Mesenchymal stem cell (in vitro differentiated cells and primary cell): ENCODE measurements at places on chromosomes 4 and X.

DNA sequence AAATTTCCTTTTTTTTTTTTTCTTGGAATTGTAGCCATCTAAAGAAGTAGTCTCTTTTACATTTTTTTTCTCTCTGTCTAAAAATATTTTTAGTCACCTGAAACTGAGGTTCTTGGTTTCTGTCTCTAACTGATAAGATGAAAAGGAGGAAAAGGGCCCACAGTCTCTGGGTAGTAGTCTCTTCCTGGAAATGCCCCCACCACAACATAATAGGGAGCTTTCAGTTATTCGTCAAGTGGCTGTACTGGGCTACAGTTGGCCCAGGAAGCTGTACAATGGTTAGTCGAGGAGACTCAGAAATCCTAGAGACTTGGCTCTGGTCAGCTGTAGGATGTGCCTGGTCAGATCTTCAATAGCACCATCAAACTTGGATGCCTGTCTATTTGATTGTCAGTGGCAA is 163.4 kb downstream of the ACTRT1 start:
- no peak for DNase-seq
- H3K27ac ChIP-seq = no peak overlapping the region
- H3K4me3 ChIP-seq = no peak overlapping the region
- no peaks in the 10 kb centered on the region for H3K4me1 ChIP-seq
- no peaks in the 10 kb centered on the region for H3K27me3 ChIP-seq
- no peaks in the 10 kb centered on the region for H3K36me3 ChIP-seq

DNA sequence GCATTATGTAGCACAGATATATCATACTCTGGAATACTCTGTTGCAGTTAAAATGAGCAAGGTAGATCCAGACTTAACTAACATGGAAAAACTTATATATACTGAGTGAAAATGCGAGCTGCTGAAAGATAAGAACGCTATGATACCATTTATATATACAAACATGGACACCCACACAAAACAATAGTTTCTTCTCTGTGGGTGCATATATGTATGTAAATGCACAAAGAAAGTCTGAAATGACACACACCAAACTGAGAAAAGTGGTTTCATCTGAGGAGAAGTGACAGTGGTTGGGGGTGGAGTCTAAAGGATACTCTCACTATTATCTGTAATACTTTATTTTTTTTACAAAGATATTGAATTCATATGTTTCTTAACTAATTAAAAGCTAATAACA is 12.2 kb upstream of the FGF2 start:
- DNase-seq = no peak
- H3K4me1 ChIP-seq = no peaks in the 10 kb centered on the region
- H3K27me3 ChIP-seq = no peaks in the 10 kb centered on the region

DNA sequence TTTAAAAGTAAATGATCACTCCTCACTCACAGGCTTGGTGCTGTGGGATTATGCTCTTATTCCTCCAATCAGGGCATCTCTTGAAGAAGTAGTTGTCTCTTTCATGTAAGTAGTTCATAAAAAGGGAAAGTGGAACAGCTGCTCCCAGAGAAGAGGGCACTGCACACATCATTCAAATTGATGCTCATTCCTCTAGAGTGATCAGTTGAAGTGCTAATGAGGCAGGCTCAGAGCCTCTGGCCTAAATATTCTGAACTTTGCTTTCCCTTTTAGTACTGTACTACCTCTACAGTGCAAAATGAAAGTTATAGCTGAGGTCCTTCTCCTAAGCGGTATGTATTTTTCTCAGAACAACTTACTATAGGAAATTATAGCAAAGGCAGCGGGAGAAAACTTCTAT is 1453.1 kb downstream of the ARAP2 start:
- no peaks in the 10 kb centered on the region for H3K4me1 ChIP-seq
- no peak for DNase-seq
- no peak overlapping the region for H3K27ac ChIP-seq
- no peak overlapping the region for H3K4me3 ChIP-seq

GRCh38 chr4:153643406-153644383 is 40.4 kb upstream of the TLR2 start:
- DNase-seq = peak; percentile 47
- H3K4me1 ChIP-seq = no peaks in the 10 kb centered on the region

- no peaks in the 10 kb centered on the region for H3K27me3 ChIP-seq
- no peaks in the 10 kb centered on the region for H3K4me1 ChIP-seq
- DNase-seq = peak; percentile 86
- no peak overlapping the region for H3K4me3 ChIP-seq
These were observed 168.7 kb downstream of the SCFD2 start for GRCh38 chr4:53196882-53197771.

DNA sequence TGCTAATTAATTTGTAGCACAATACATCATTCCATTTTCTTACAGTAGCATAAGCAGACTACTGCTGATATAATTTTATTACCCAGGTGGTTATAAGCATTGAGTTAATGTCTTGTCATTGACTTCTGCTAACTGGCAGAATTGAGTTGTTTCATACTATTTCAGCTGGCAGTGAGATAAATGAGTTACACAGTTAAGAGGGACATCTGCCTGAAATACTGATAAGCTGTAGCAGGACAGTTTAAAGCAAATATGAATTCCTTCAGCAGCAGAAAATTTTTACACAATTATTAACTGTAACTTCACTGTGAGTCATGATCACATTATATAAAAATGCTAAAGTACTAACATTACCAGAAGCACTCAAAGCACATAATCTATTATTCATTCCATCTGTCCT is 326.8 kb downstream of the INPP4B start:
- DNase-seq = no peak
- H3K4me1 ChIP-seq = no peaks in the 10 kb centered on the region
- H3K27me3 ChIP-seq = no peaks in the 10 kb centered on the region
- H3K36me3 ChIP-seq = no peaks in the 10 kb centered on the region
- H3K27ac ChIP-seq = no peak overlapping the region

- peak; percentile 60 for DNase-seq
- no peaks in the 10 kb centered on the region for H3K36me3 ChIP-seq
- peaks cover 6% of the 10 kb centered on the region for H3K27me3 ChIP-seq
- H3K4me1 ChIP-seq = peaks cover 10% of the 10 kb centered on the region
- H3K4me3 ChIP-seq = peak overlapping the region; percentile 52
These were observed 10.2 kb upstream of the INTU start for GRCh38 chr4:127622621-127622920.

- H3K27me3 ChIP-seq = no peaks in the 10 kb centered on the region
- H3K27ac ChIP-seq = no peak overlapping the region
- H3K36me3 ChIP-seq = no peaks in the 10 kb centered on the region
- no peak overlapping the region for H3K4me3 ChIP-seq
These were observed 338.2 kb upstream of the PABPC4L start for GRCh38 chr4:134539729-134540231.

DNA sequence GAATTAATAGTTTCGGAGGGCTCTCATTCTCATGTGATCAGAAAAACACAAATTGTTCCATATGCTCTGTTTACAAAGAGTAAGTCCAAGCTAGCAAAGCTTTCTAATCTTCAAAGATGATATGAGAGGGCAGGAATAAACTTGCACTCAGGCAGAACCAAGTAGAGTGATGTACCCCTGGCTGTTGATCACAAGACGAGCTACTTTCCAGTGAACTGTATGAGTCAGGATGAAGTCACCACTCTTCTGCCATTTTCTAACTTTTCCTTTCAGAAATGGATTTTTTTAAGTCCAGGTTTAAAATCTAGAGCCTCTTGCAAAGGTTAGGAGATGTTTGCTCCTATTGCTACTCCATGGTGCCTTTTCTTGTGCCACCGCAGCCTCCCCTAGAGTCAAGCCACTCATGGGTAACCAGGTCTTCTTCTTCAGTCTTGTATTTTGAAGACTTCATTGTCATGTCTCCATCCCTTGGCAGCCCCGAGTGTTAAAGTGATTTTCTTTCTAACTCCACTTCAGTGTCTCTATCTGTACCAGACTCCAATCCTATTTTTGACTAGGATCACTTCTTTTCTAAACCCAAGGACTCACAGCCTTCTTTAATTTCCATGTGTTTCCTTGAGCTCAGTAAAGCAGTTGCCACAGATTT is 171.9 kb upstream of the GALNT7 start:
- no peaks in the 10 kb centered on the region for H3K36me3 ChIP-seq
- H3K27me3 ChIP-seq = no peaks in the 10 kb centered on the region
- H3K4me1 ChIP-seq = peaks cover 4% of the 10 kb centered on the region
- peak; percentile 86 for DNase-seq

- H3K27me3 ChIP-seq = no peaks in the 10 kb centered on the region
- H3K36me3 ChIP-seq = no peaks in the 10 kb centered on the region
- no peak for DNase-seq
- no peak overlapping the region for H3K4me3 ChIP-seq
- H3K4me1 ChIP-seq = no peaks in the 10 kb centered on the region
- no peak overlapping the region for H3K27ac ChIP-seq
These were observed 153.2 kb downstream of the KLF8 start for GRCh38 chrX:56385336-56385735.

DNA sequence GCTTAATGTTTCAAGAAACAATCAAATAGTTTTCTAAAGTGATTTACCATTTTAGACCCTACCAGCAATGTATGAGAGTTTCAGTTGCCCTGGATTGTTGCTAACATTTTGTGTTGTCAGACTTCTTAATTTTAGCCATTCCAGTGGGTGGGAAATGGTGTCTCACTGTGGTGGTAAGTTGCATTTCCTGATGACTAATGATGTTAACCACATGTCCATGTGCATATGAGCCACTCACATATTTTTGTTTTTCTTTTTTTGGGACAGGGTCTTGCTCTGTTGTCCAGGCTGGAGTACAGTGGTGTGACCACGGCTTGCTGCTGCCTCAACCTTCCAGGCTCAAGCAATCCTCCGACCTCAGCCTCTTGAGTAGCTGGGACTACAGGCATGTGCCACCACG is 48.3 kb downstream of the MED28 start:
- H3K36me3 ChIP-seq = no peaks in the 10 kb centered on the region
- peaks cover 8% of the 10 kb centered on the region for H3K27me3 ChIP-seq
- DNase-seq = peak; percentile 6
- no peak overlapping the region for H3K27ac ChIP-seq
- H3K4me3 ChIP-seq = no peak overlapping the region

DNA sequence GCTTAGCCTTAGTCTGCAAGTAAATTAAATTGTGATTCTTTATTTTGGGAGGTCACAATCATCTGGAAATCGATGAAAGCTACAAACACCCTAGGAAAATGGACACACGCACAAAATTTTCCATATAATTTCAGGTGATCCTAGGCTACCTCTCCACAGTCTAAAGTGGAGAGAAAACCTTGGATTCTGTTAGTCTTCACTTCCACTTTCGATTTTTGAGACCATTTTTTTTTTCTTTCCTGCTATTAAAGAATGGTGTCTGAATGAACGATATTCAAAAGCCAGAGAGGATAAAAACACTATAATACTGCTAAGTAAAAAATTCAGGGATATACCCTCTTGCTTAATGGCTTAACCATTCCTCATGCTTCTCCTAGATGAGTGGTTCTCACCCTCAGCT is 1.7 kb downstream of the FBXL5 start:
- peak; percentile 39 for DNase-seq
- H3K36me3 ChIP-seq = no peaks in the 10 kb centered on the region
- peak overlapping the region; percentile 86 for H3K4me3 ChIP-seq
- H3K4me1 ChIP-seq = peaks cover 5% of the 10 kb centered on the region
- H3K27me3 ChIP-seq = no peaks in the 10 kb centered on the region

GRCh38 chr4:134624365-134624764 is 422.8 kb upstream of the PABPC4L start:
- peaks cover 4% of the 10 kb centered on the region for H3K4me1 ChIP-seq
- no peaks in the 10 kb centered on the region for H3K36me3 ChIP-seq
- no peak overlapping the region for H3K27ac ChIP-seq
- H3K27me3 ChIP-seq = no peaks in the 10 kb centered on the region

- no peaks in the 10 kb centered on the region for H3K36me3 ChIP-seq
- H3K27ac ChIP-seq = no peak overlapping the region
- H3K27me3 ChIP-seq = no peaks in the 10 kb centered on the region
- no peaks in the 10 kb centered on the region for H3K4me1 ChIP-seq
- no peak overlapping the region for H3K4me3 ChIP-seq
- no peak for DNase-seq
These were observed 140.9 kb downstream of the SHOX start for GRCh38 chrX:771536-771935.

GRCh38 chrX:77788050-77788449 is 2.0 kb upstream of the ATRX start:
- H3K27ac ChIP-seq = no peak overlapping the region
- H3K4me1 ChIP-seq = no peaks in the 10 kb centered on the region
- DNase-seq = peak; percentile 15
- H3K36me3 ChIP-seq = no peaks in the 10 kb centered on the region

- no peaks in the 10 kb centered on the region for H3K36me3 ChIP-seq
- H3K27me3 ChIP-seq = no peaks in the 10 kb centered on the region
- peaks cover 30% of the 10 kb centered on the region for H3K4me1 ChIP-seq
- no peak overlapping the region for H3K4me3 ChIP-seq
- H3K27ac ChIP-seq = peak overlapping the region; percentile 61
These were observed 19.5 kb downstream of the RELL1 start for GRCh38 chr4:37666625-37667071.

DNA sequence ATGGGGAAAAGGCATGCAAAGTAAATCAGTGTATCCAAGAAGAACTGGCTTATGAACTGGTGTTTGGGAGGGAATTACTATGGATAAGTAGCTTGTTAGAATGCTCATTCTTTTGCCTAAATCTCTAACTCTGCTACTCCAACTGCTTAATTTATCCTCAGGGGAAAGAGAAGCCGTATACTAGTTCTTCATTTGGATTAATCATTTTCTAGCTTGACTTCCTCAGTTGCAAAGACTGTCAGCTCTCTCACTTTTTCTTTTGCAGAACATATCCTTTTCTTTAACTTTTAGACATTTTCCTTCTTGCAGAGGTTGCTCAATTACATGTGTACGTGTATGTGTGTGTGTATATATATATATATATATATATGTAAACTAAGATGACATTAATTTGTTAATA is 21.9 kb downstream of the GPRIN3 start:
- no peaks in the 10 kb centered on the region for H3K36me3 ChIP-seq
- H3K4me1 ChIP-seq = no peaks in the 10 kb centered on the region
- no peak overlapping the region for H3K27ac ChIP-seq
- H3K27me3 ChIP-seq = no peaks in the 10 kb centered on the region
- no peak overlapping the region for H3K4me3 ChIP-seq
- DNase-seq = no peak

- peak overlapping the region; percentile 99 for H3K27ac ChIP-seq
- H3K27me3 ChIP-seq = no peaks in the 10 kb centered on the region
- H3K36me3 ChIP-seq = no peaks in the 10 kb centered on the region
- H3K4me1 ChIP-seq = peaks cover 22% of the 10 kb centered on the region
These were observed 47.8 kb upstream of the SETD7 start for GRCh38 chr4:139603576-139604410.

DNA sequence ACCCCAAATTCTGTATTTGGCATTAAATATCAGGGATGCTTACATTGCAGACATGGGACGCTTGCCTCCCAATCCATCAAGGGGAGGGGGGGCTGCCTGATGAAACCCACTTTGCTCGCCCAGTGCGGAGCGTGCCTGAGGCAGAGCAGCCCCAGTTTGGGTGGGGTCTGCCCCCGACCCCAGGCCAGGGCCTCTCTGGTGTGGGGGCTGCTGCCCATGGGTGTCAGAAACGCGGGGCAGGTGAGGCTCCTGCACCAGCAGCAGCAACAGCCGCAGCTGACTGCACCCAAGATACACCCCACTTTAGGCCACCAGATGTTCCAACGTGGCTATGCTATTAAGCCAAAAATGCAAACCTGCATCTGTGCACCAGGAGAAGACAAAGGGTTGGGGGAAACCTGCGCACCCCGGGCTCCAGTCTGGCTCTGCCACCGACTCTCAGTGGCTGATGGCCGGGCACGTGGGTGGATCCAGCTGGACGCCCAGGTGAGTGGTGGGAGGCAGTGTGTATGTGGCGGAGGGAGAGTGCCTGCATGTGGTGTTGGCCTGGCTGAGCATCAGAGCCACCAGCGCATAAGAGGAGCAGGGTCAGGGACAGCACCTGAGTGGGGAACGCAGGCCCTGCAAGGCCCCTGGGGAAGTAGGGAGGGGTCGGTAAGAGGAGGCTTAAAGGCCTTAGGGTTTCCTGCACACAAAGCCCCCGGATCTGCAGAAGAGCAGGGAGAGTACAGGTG is 86.2 kb downstream of the ABLIM2 start:
- H3K4me1 ChIP-seq = no peaks in the 10 kb centered on the region
- no peaks in the 10 kb centered on the region for H3K36me3 ChIP-seq
- no peak overlapping the region for H3K27ac ChIP-seq
